ENCODE measurements at places on chromosomes 7 and 10. TPM values are rescaled to one million over a fixed set of nuclear protein-coding genes. Genes with fewer than 3 reads are reported as not detected.
A peak's percentile ranks its signal among the peaks of the same experiment; 100 is the strongest.

GRCh38 chr10:70223728-70224127 lies 9.5 kb downstream of the PPA1 start:
- no peak for DNase-seq

DNA sequence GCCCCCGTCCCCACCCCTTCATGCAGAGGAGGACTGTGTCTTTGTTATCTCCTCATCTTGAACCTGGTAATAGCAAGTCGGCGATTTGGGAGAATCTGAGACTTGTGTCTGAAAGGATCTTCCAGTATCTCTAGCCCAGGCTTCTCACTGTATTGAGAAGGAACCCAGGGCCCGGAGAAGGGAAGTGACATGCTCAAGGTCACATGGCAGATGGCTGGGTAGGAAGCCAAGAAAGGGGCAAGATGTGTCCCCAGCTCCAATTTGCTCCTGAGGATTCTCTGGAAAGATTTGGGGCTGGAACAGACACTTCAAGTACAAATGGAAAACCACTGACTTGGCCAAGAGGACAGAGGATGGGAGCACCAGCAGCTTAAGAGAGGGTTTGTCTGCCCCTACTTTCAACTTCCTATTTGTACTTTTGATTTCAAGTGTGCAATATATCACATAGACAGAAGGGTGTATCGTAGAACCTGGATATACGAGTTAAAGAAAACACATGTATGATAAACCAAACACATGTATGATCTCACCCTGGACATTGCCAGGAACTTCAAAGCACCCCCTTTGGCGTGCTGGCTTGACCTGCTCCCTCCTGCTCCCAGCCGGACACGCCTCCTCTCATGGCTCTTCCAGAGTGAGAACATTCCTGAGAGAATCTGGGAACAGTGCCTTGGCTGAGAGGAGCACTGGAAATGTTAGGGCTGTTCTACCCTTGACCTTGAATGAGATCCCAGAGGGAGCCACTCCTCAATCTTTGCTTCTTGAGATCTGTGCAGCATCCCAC lies 79.7 kb downstream of the CDH23 start:
- DNase-seq, result no peak

DNA sequence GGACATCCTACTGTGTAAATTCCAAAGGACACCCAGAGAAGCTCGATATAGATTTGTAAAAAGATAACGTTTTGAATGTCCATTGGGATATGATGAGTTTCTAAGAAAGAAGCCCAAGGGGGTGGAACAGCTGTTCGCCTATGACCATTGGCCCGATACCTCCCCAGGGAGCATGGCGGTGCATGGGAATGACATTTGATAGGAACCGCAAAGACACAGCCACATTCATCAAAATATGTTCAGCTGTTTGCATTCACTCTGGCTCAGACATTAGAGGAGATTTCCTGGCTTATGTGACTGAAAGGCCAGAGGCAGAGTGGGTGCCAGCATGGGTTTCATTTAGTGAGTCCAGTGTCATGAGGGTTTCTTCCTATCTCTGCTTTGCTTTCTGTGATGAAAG lies 56.0 kb upstream of the BAIAP2L1 start:
- DNase-seq, result no peak

DNA sequence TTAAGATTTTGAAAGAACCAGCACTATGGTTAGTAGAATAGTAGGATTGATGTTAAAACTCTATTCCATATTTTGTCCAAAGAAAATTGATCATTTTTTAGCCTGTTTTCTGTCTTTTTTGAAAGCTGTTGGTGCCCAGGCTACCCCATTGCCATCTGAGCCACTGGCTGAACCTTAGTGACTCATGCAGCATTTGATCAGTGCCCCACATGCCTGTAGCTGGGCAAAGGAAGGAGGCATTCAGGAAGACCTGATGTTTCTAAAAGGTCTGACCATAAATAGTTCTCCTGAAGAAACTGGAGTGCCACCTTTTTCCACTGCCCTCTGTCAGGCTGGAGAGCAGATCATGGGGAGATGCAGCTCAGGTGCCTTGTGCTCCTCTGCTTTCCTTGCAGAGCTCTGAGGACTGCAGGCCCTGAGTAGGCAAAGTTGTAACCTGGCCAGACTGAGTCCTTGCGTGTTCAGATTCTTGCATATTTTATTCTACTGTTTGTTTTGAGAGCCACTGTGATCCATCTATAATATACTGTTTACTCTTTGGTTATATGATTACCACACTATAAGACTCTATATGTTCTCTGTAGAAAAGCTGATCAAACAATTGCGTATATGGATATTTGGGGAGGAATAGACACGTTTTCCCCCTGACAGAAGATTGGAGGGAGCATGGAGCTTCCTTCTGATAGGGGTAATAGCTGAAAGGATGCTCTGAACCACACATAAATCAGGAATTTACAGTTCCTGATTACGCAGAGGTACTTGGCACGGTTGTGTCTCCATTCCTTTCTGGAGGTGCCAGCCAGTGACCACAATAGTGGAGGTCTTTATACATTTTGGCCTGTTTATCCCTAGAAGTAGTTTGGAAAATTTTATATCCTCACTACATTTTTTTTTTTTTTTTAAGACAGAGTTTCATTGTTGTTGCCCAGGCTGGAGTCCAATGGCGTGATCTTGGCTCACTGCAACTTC lies 48.9 kb upstream of the GJD4 start:
- DNase-seq, result no peak

DNA sequence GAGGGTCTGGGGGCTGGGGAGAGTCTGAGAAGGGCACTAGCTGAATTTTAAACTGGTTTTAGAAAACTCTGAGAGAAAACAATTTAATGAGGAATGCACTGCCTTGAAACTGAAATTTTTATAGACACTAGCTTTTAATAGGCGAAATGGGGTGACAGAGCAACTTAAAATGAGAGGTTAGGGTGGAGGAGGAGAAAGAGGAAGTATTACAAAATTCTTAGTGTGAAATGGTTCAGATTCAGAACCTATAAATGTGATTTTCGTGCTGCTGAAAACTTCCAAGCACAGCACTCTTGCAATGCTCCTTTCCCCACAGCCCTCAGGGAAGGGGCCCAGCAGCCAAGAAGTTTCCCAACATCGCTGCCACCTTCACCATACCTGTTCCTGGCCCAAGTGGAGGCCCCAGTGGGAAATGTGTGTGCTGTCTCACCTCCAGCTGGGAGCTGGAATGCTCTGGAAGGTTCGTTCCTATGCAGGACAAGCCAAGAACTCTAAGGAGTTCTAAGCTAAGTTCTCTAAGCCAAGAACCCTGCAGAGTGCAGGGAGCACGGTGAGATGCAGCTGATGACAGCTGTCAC lies 60.0 kb downstream of the ATXN7L1 start:
- DNase-seq, result no peak

DNA sequence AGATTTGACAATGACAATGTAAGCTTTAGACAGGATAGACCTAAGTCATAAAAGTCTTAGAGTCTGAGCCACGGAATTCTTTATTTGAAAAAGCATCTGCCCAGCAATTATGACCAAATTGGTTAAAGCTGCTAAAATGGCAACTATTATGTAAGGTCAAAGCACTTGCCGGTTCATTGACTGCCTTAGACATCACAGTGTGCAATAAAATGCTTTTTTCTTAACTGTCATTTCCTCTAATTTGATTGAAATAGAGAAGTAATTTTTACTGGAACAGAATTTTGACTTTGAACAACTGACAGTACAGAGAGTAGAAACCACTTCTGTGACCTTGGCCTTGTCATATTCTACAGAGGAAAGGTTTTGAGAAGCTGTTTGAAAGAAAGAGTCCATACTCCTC lies 142.9 kb downstream of the THSD7A start:
- DNase-seq, result no peak

DNA sequence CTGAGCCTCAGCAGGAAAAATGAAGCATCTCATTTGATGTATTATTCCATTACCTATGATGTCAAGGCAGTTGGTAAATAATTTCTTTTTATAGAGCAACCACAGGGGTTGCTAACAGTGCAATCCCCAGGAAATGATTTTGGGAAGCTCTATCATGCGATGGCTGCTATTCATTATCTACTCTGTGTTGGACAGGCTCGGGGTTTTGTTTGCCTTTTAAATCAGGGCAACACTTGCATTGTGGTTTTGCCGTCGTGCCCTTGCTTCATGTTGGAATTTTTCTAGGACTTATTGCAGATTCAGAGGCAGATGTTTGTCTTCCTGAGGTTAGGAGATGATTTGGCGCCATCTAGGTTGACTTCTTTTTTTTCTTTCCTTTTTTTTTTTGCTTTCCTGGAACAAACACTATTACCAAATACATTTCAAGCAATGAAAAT lies 128.4 kb downstream of the BICC1 start:
- peak; percentile 12 for DNase-seq

DNA sequence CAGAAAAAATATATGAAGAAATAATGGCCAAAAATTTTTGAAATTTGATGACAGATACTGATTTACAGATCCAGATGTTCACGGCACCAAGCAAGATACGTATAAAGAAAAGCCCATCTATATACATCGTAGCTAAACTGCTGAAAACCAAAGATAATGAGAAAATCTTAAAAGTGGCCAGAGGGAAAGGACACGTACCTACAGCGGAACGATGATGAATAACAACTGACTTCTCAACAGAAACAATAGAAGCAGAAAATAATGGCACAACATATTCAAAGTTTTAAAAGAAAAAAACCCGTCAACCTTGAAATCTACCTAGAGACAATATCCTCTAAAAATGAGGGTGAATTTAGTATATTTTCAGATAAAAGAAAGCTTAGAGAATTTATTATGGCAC lies 31.9 kb downstream of the IL2RA start:
- no peak for DNase-seq

DNA sequence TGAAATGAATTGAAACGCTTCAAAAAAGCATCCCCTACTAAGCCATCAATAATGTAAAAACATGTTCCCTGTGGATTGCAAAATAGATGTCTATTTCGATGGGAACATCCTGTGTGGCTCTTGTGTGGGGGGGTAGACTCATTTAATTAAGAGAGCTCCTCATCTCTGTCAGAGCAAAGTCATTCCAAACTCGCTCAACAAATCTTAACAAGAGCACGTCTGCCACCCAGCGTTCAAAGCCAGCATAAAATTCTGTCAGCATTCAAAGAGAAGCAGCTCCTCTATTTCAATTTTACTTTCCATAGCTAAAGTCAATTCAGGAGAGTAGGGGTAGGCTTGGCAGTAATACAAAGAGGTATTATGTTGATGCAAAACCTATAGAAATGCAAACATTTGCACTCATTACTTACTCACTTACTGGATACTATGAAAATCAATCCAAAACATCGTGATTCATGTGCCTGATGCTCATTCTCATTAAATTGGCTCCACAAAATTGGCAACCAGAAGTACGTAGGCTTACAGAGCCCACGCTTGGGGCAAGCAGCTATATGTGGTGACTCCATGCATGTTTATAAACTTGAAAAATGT lies 114.9 kb downstream of the IPMK start:
- peak; percentile 34 for DNase-seq

GRCh38 chr10:121137533-121137932 lies 286.4 kb downstream of the WDR11 start:
- DNase-seq, result no peak

DNA sequence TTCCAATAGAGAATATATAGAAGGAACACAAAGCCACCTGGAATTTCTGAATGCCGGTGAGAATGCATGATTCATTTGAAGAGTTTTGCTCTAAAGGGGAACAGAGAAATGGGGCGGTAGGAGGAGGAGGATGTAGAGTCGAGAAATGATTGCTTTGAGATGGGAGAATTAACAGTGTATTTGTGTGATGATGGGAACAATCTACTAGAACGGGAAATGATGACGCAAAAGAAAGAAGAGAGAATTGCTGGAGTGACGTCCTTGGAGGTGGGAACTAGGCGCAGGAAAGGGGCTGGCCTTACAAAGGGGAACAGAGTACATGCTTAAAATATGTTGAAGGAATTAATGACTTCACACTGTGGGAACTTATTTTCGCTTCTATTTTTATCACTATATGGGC lies 188.1 kb downstream of the SDHAF3 start:
- no peak for DNase-seq

- no peak for DNase-seq
Measured at GRCh38 chr7:151923097-151923876, 33.0 kb upstream of the GALNTL5 start.

GRCh38 chr7:157408258-157409101 lies 71.7 kb downstream of the DNAJB6 start:
- peak; percentile 47 for DNase-seq

- DNase-seq, result no peak
Measured at GRCh38 chr7:121235201-121235600, 93.6 kb upstream of the WNT16 start.

DNA sequence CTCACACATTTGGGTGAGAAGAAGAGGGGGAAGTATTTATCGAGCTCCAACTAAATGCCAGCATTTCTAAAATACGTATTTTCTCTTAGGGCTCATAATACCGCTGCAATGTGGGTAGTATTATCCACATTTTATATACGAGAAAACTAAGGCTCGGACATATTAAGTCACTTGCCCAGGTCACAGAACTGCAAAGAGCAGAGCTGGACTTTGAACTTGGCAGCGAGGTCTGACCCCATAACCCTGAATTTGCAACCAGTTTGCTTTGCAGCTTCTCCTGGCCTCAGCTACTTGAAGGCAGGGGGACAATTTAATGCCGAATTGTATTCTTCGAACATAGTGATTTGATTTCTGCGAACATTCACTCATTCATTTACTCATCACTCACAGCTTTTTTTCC lies 7.2 kb downstream of the ABLIM1 start:
- DNase-seq, result no peak

- DNase-seq, result no peak
Measured at GRCh38 chr10:110737886-110738634, 93.9 kb downstream of the RBM20 start.

DNA sequence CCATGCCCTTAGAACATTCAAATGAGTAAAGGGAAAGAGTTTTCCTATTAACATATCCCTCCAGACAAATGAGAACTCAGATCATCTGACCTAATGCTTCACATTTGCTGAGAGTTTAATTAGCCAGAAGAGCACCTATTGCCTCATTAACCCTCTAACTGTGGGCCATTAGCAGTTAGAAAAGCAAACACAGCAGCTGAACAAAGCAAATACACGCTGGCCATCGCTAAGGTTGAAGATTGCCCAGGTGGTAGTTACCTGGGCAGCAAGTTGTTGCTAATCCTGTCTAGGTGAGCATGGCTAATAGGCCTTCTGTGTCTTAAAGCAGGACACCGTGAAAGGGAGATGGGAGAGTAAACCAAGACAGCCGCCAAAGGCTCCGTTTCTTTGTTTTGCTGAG lies 49.9 kb upstream of the UCN3 start:
- no peak for DNase-seq

DNA sequence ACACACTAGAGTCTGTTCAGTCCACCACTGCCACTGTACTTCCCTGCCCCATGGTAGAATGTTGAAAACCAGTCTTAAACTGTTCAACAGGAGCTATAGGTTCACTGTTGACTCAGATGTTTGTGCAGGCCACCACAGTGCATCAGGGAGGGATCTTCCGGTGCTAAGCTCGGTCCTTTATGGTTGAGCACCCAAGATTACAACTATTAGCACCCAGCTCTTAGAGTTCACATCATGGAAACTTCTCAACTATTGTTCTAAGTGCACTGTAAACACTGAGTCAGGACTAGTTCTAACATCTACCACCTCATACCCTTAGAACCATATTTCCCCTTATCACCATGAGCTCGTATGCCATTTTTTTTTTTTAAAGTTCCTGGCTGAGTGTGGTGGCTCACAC lies 97.1 kb upstream of the MXI1 start:
- no peak for DNase-seq

TMEM178B gene
- 1.1 TPM for total RNA-seq

AGAP9 gene
- total RNA-seq, result 5.3 TPM

CYTH3 gene
- total RNA-seq, result 14.3 TPM

SEMA3D gene
- total RNA-seq, result 1.6 TPM

C7orf33 gene
- total RNA-seq, result not detected

LRRC18 gene
- total RNA-seq, result not detected

PNLIPRP2 gene
- total RNA-seq, result not detected

PNLIPRP1 gene
- not detected for total RNA-seq

AGR3 gene
- not detected for total RNA-seq

MSMB gene
- total RNA-seq, result 0.89 TPM

NAT16 gene
- total RNA-seq, result 0.30 TPM

ASAH2 gene
- 4.4 TPM for total RNA-seq
